Anterior cingulate cortex (tissue), 58 donors: ENCODE measurements at places on chromosomes 5 and 9.

GRCh38 chr5:67771221-67771620 lies 444.3 kb upstream of the PIK3R1 start:
- no peak for DNase-seq

GRCh38 chr9:87276851-87277261 lies 220.8 kb upstream of the DAPK1 start:
- DNase-seq = no peak

- DNase-seq = no peak
Observed at GRCh38 chr5:27208051-27208450, 169.7 kb upstream of the CDH9 start.

DNA sequence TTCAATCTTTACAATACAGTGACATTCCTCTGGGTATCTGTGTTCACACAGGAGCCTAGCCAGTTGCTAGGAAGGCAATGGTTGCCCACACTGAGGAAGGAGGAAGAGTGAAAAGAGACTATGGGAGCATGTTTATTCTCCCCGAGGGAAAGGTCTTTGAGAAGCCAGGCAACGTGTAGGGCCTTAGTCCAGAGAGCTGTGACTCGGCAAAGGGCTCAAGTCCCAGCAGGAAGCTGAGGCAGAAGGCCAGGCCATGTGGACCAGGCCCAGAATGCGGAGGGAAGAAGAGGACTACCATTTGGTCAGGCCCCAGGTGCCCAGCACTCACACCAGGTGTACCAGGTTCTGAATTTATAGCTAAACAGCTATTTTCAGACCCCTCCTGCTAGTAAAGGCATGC lies 136.6 kb upstream of the DMAC1 start:
- no peak for DNase-seq

DNA sequence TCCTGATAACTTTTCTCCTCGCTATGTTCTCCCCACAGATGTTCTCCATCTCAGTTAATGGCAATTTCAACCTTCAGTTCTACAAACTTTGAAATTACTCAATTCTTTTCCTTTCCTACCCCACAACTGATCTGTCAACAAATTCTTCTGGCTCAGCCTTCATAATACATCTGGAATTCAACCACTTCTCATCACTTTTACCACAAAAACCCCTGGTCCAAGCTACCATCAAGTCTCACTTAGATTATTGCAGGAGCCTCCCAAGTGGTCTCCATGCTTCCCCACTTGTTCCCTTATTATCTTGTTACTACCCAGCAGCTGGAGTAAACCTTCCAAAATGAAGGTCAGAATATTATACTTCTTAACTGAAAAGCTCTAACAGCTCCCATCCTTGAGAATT lies 110.1 kb downstream of the FBN2 start:
- DNase-seq = no peak

GRCh38 chr9:87324613-87325194 lies 173.0 kb upstream of the DAPK1 start:
- DNase-seq = no peak

GRCh38 chr5:123813937-123814624 lies 302.1 kb downstream of the CSNK1G3 start:
- DNase-seq = no peak

GRCh38 chr5:119280380-119280779 lies 75.4 kb upstream of the TNFAIP8 start:
- no peak for DNase-seq
